ENCODE measurements at places on chromosomes 6 and 20.

GRCh38 chr6:31005249-31006020 lies 4.8 kb upstream of the MUC22 start:
- DNase-seq = no peak

GRCh38 chr6:150599199-150600009 lies at the start of gene PLEKHG1:
PLEKHG1 (plus strand) TSS chr6:150599885; CDS start chr6:150733682, 133,797 bp downstream.
- no peak for DNase-seq

DNA sequence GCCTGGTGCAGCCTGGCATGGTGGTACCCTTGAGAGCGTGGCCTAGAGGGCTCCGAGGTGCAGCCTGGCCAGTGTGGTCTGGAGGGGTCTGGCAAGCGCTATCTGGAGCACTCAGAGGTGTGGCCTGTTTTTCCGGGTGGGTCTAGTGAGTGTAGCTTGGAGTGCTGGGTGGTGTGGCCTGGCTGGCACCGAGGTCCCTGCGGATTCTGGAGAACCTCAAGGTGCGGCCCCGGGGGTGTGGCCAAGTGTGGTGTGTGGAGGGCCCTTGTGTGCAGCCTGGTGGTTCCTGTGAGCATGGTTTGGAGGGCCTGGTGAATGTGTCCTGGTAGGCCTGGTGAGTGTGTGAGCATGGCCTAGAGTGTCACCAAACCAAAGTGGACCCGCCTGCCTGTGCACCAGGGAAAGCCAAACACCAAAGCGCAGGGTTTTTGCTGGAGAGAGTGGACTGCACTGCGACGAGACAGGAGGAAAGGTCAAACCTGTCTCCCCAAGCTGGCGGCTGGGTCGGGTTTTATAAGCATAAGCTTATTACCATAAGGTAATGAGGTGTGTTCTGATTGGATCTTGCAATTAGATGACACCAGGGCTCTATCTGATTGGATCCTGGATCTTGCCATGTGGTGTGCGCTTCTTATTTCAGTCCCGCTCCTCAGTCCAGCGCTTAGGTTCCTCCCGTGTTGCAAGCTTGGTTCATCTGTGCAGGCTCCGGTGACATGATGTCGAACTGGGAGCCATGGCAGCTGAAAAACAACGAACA lies 35.7 kb downstream of the IGF2R start:
- DNase-seq = no peak

GRCh38 chr6:105321728-105322127 lies 81.2 kb downstream of the PREP start:
- no peak for DNase-seq

DNA sequence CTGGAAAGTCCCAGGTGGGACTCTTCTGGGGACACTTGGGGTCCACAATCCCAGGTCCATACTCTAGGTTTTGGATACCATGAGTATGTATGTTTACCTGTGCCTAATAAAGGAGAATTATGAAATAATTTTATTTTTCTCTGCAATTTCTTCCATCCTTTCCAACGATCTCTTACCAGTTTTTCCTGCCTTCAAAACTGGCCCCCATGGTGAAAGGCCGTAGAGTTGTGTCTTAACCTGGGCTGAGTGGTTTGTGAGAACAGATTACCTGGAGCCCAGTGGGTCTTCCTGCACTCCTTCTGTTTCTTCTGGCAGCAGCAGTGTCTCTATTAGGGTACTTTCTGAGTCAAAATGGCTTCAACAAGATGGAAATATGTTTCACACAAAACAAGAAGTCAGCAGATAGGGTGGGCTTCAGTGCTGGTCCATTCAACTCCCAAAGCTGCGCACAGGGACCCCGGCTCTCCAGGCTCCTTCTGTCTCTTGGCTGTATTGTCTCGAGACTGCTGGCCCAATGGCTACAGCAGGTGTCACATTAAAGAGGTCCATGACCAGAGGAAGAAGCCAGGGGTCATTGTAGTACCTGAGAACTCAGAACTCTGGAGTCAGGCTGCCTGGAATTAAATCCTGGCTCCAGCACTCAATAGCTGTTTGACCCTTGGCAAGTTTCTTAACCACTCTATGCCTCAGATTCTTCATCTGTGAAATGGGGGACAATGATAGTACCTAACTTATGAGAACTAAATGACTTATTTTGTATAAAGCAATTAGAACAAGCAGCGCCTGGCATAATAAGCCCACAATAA lies 10.5 kb upstream of the RBCK1 start:
- no peak for DNase-seq

- DNase-seq = no peak
Observed at GRCh38 chr20:56187534-56188165, 60.9 kb upstream of the MC3R start.

DNA sequence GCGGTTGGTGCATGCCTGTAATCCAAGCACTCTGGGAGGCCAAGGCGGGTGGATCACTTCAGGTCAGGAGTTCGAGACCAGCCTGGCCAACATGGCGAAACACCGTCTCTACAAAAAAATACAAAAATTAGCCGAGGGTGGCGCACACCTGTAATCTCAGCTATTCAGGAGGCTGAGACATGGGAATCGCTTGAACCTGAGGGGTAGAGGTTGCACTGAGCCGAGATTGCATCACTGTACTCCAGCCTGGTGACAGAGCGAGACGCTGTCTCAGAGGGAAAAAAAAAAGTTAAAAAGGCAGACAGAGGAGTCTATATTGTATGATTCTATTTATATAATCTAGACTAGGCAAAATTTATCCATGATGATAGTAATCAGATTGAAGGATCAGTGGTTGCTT lies 27.3 kb upstream of the PLCG1 start:
- DNase-seq = no peak

DNA sequence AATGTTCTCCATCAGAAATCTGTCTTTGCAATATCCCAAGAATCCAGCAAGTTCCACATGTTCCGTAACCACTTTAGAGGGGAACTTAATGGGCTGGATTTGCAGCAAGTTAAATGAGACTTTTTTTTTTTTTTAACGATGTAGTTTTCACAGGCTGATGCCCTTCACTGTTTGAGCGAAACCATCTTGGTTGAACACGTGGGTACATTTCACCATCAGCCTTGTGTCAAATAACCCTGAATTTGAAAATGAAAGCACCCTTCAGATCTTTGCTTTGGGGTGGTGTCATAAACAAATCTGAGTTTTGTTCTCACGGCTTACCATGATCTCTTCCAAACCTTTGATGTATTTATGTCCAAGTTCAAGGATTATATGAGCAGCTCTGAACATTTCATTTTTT lies 73.7 kb upstream of the EXOC2 start:
- DNase-seq = no peak

DNA sequence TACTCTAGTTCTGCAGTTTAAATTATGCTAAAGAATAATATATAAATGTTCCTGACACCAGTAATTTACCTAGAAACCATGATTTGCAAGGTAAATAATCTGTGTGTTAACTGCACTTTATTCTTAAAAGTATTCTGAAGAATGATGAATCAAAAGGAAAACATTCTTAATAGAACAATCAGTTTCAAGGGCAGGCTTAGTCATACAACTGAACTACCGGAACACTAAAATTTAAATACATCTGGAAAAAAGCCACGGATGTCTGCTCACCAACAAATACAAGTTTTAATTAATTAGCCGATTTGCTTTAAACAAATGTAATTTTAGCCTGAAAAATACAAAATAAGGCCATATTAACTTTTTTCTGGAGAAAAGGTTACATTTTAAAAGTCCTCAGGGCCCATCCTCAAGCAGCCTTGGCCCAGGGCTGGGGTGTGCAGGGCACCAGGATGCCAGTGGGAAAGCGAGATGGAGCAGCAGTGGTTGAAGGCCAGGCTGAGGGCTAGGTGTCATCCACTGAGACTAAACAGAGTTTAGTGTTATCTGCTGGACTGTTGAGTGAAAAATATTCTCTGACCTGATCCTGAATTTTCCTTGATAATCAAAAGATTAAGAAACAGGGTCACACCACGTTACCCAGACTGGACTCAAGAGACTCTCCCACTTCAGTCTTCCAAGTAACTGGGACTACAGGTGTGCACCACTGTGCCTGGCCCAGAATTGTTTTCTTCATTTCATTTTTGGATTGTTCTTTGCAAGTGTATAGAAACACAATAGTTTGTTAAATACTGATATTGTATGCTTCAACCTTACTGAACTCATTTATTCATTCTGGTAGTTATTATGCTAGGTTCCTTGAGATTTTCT lies 88.2 kb upstream of the DST start:
- DNase-seq = peak; percentile 89

GRCh38 chr6:25155211-25155610 lies 124.0 kb upstream of the CARMIL1 start:
- no peak for DNase-seq

DNA sequence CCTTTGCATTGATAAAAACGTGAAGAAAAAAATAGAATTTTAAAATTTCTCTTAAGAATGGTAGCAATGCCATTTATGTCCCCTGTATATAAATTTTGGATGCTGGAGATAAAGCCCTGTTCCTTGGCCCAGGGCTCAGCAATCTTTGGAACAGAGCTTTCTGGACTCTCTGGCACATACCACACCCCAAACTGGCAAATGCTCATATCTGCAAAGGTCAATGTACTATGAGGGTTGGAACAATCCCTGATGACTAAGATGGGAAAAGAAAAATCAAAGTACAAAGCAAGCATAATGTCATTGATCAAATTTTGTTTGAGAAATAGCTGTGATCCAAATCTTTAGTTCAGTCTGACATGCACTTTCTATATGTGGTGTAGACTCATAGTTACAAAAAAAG lies 158.1 kb upstream of the HCRTR2 start:
- no peak for DNase-seq

DNA sequence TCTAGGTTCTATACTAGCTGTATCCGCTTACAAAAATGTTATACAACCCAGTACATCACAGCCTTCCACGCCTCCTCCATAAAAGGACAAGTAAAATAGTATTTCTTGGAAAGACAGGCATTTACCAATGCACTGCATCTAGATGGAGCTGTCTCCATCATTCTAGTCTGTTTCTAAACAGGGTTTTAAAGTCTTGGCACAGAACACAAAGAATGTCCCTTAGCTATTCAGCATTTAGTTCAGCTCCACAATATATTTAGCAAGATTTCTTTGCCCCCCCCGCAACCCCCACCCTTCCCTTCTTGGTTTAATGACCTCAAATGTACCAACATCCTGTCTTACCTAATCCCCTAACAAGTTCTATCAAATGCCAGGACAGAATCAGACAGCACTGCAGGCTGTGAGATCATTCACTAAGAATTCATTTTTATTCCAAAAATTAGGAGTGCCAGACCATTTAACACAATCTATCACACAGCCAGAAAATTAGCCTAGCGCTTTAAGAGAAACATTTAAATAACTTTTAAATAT lies 198.6 kb downstream of the BACH2 start:
- peak; percentile 74 for DNase-seq

DNA sequence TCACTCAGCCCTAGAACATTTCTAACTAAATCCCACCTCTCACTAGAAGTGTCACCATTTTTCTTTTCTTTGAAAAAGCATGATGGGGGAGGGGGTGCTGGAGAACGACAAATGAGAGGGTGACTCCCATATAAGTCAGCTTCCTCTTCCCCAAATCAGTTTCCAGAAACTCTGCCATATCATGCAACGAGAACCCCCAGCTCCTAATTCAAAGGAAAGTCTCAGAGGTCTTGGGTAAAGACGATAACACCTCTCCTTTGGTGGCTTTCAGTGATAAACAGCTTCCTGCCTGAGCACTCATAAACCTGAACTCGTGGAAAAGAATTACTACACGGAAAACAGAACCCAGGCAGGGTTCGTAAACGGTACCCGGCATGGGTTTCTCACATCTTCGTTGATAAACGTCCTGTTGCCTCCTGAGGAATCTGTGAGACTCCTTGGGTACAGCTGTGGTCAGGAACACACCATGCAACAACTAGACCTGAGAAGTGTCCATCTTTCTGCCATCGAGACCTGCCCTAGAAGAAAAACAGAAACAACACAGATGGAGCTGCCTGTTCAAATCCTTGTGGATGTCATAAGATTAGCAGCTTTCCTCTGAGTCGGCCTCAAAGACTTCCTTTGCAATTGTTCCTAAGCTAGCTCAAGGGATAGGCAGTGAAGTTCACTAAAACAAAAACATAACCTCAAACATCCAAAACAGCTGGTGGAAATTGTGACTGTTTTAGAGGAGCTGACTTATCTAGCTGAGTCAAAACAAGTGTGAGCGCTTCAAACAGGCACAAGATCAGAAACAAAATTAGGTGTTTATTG lies 185.8 kb upstream of the PRDM1 start:
- peak; percentile 80 for DNase-seq

- no peak for DNase-seq
Observed at GRCh38 chr6:159360306-159360705, 191.1 kb downstream of the FNDC1 start.

DNA sequence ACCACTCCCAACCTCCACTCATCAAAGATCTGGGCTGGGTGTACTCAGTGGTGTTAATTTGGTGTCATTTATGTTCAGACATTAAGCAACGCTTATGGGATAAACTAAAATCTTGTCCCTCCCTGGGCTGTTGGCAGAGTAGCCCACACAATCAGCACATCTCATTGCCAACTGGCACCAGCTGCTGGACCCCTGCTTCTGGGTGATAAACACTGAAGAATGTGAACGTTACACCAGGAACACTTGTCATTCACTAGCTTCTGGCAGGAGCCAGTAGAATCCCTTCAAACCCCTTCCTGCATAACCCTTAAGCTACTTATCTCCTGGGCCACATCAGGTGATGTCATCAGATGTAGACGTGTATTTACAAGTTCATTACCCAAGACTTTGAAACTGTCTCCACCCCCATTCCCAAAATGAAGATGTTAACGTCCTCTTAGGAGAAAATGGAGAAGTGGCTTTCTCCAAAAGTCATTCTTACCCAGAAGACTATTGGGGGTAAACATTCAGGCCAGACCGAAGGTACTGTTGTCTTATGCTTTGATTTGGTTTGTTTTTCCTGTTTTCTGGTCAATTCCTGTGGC lies 107.8 kb upstream of the CD93 start:
- DNase-seq = no peak

DNA sequence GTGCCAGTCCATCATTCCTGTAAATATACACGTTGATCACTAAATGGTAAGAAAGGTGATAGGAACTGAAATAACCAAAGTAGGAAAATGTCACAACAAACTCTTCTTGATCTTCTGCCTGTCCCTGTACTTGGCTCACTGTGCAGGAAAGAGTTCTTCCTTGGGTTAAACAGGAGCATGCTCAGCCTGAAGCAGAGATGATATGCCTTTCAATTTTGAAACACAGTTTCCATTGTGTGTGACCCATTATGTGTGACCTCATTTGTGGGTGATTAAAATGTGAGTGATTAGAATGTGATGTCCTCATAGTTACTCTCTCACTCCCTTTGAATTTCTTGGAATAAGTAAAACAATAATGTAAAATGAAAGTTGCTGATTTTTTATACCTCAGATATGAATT lies 427.2 kb upstream of the AGPAT4 start:
- DNase-seq = no peak

All from HCEC 1CT (cell line).